HepG2 (cell line): ENCODE measurements at places on chromosomes 16 and 17. TPM values are rescaled to one million over a fixed set of nuclear protein-coding genes. Genes with fewer than 3 reads are reported as not detected.

GRCh38 chr17:67362173-67362572 is 4.2 kb downstream of the PSMD12 start:
- no peak overlapping the region for H3K4me3 ChIP-seq
- H3K27me3 ChIP-seq, result no peaks in the 10 kb centered on the region; the same call in 2 of the 3 replicates
- peaks cover 10% of the 10 kb centered on the region for H3K36me3 ChIP-seq
- H3K27ac ChIP-seq, result no peak overlapping the region
- DNase-seq, result no peak

DNA sequence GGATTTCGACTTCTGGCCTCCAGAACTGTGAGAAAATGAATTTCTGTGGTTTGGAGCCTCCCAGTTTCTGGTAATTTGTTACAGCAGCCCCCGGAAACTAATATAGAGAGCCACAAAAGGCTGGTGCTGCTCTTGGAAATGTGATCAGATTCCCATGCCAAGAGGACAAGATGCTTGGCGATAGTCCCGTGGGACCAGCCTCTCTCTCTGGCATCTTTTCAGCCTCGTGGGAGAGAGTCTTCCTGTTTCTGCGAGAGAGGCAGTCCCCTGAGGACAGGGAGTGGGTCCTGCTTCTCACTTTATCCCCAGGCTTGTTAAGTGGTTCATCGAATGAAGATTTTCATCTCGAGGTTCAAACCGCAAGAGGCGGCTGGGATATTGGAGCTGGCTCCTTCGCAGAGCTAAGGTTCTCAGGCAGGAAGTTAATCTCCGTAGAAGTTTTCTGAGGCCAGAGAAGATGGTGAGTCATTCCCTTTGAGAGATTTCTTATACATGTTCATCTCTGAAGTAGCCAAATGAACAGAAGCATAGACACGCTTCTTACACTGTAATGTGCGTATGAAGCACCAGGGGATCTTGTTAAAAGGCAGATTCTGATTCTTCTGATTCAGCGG is 211.6 kb upstream of the SDK2 start:
- H3K4me1 ChIP-seq, result no peaks in the 10 kb centered on the region
- H3K4me3 ChIP-seq, result no peak overlapping the region
- no peak overlapping the region for H3K27ac ChIP-seq

DNA sequence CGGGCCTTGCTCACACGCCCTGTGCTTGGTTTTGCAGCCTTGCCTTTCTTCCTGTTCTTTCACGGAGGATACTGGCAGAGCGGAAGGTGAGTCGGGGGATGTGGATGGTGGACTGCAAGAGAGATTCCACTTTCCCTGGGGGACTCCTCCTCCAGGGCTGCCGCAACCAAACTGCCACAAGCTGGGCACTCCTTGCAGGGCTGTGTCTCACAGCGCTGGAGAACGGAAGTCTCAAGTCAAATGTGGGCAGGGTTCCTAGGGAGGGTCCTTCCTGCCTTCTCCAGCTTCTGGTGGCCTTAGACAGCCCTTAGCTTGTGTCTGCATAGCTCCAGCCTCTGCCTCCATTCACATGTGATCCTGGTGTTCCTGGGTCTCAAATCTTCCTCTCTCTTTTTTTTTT is 11.4 kb upstream of the BIRC5 start:
- peaks cover 43% of the 10 kb centered on the region for H3K36me3 ChIP-seq
- no peaks in the 10 kb centered on the region for H3K27me3 ChIP-seq
- no peaks in the 10 kb centered on the region for H3K4me1 ChIP-seq
- no peak for DNase-seq
- H3K4me3 ChIP-seq, result no peak overlapping the region

The TBC1D3 gene
- polyA plus RNA-seq, result not detected in 2 replicates
